ENCODE measurements at places on chromosomes 4 and X.
A peak's percentile ranks its signal among the peaks of the same experiment; 100 is the strongest.

GRCh38 chr4:38163216-38164006 lies 203.2 kb downstream of the PTTG2 start:
- DNase-seq: no peak

DNA sequence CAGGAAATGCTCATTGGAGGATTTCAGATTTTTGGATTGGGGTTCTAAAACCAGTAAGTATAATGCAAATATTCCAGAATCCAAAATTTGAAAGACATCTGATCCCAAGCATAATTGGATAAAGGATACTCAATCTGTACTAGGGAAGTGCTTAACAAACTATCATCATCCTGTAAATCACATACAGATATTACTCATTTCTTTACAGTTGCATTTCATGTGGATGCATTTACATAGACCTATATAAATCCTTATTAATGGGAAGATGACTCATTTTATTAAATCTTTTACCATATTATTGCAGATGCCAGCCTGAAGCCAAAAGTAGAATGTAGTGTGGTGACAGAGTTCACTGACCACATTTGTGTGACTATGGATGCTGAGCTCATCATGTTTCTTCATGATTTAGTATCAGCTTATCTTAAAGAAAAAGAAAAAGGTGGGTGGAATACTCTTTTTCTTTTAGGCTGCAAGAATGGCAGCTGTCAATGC lies 22.4 kb upstream of the ADAD1 start:
- DNase-seq: no peak

- DNase-seq: peak; percentile 80
Observed at GRCh38 chrX:1661048-1661921, 46.4 kb downstream of the ASMT start.

DNA sequence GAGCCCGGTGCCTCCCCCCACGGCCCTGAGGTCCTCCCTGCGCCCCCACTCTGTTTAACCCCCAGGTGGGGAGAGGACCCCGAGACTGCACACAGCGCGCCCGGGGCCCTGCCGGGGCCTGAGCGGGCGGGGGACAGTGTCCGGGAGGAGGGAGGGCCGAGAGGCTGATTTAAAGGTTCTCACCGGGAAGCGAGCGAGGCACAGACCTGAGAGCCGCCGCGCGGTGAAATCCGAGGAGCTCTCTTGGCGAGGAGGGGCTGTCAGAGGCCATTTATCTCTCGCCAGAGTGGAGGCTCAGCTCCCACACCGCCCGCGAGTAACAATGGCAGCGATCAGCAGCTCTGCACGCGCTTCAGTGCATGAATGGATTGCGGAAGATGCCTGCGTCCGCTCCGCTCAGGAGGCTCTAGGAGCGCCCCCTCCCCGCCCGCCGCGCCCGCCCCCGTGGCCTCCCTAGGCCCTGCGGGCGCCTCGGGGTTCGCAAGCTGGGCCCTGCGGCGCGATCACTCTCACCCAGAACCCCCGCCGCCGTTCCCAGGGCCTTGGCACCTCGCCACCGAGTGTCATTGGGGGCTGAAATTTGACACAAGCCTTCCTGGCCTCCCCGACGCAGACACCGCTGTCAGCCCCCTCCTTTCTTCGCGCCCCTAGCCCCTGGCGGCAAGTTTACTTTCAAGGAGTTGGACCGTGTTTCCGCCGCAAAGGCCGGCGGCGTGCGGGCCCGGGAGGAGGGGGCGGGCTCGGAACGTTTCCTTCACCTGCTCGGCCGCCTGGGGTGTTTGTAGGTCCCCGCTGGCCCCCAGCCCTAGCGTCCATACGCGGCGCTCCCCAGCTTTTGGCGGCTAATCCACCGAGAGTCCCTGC lies 48.7 kb upstream of the BCOR start:
- DNase-seq: no peak

DNA sequence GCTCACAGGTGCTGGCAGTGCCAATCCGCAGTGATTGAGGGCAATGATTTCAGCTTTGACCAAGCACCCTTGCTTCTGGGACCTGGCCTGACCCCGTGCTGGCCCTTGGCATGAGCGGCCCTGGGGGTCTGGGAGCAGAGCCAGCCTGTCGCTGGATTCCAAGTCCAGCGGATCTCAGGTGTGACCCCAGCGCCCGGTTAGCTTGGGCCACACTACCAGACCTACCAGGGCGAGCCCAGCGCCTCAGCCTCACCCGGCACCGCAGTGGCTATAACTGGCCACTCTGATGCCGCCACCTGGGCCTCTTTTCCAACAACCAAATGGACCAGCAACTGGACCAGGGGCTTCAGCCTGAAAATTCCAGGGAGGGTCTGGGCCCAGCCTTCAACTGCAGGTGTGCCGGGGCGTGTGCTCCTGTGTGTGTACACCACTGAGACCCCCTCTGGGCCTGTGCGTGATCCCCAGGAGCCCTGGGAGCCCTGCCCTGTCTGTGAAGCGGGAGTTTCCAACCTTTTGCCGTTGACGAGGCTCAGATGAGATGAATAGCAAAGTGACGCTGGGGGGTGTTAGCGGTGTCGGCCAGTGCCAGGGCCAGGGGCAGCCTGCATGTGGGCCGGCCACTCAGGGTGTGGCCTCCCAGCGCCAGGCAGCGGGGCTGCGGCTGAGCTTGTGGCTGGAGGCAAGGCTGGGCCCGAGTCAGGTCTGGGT lies 658 bp downstream of the SH3TC1 start:
- no peak for DNase-seq

- DNase-seq: no peak
Observed at GRCh38 chrX:7280520-7280919, 132.6 kb upstream of the PUDP start.

GRCh38 chr4:88960576-88960975 lies 96.4 kb downstream of the FAM13A start:
- no peak for DNase-seq

DNA sequence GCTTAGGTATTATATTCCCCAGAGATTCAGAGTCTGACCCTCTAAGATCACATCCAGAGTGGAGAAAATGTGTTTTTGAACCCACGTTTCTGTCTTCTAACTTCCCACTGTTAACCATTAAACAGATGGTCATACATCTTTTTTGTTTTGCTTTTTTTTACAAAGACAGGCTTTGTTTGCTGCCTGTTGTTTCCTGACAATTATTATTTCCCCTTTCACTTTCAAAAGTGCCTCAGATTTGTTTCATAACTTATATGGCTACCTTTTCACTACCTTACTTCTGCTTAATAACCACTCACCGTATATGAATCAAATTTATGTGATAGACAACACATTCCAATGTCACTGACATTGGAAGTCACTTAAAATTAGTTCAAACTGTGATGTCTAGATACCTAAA lies 142.2 kb downstream of the HS3ST1 start:
- no peak for DNase-seq

- DNase-seq: no peak
Observed at GRCh38 chr4:107050525-107051135, 14.5 kb upstream of the DKK2 start.

- DNase-seq: no peak
Observed at GRCh38 chr4:65546882-65547416, 123.3 kb downstream of the EPHA5 start.

DNA sequence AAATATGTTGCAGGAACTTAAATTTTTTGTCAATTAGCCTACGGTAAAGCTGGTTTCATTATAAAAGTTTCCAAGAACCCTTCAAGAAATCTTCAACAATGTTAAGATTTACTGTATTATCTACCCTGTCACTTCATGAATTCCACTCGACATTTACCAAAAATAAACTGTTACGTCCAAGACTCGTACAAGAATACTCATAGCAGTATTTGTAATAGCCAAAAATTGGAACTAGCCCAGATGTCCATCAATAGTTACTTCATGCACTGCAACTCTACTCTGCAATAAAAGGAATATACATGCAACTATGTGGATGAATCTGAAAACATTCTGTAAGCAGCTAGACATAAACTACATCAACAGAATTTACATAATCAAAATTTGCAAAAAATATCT lies 13.4 kb downstream of the RBMX start:
- no peak for DNase-seq

DNA sequence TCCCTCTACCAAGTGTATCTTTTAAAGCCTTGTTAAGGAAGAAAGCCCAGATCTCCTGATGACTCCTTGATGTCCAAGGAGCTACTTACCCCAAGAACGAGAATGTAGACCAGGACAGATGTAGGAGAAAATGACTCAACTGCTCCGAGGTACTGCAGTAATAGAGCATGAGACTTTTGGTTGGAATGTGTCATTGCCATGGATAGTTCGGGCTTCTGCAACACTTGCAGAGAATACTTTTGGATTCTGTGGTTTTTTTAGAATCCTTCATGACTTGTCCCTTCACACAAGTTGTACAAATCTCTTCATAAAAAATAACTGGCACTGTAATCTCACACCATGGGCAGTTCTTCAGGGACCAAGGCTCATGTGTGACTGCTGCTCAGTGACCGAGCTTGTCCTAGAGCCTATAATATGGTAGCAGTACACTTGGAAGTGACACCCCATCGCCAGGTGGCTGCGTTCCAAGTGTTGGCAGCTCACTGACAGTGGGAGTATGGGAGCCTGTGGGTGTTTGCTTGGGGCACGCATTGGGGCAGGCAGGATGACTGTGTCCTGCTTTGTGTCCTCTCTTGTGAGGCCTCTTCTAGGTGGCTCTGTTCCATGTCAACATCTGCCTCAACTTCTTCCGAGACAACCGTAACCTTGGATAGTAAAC lies 87.9 kb upstream of the WDR1 start:
- no peak for DNase-seq

DNA sequence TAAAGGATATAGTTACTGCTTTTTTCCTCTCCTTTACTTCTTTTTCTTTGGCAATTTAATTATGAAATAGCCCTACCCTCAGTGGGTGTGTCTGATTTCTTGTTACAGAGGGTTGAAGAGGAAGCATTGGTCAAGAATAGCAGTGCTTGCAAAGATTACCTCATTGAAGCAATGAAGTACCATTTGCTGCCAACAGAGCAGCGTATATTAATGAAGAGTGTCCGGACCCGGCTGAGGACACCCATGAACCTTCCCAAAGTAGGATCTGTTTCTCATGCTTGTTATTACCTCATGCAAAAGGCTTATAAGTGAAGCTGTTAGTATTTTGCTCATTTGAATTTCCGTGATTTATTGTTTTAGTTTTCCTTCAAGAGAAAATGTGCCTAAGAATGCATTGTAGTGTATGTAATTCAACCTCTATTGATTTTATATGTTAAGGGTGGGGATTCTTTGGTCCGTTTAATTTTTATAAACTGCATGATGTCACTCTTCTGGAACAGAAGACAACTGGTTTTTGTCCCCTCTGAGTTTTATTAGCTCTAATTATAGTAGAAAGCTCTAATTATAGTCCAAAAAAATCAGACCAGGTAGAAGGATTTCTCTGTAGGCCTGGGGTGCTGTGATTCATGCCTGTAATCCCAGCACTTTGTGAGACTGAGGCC lies 27.9 kb upstream of the MSMO1 start:
- DNase-seq: no peak

- DNase-seq: no peak
Observed at GRCh38 chr4:156388826-156389225, 435.2 kb upstream of the CTSO start.

- no peak for DNase-seq
Observed at GRCh38 chr4:145842224-145842887, 96.3 kb downstream of the ZNF827 start.

- DNase-seq: no peak
Observed at GRCh38 chr4:118287711-118288451, 64.9 kb downstream of the PRSS12 start.

GRCh38 chrX:35800474-35800873 lies 2.3 kb downstream of the MAGEB16 start:
- DNase-seq: no peak

GRCh38 chrX:44961817-44962607 lies 89.0 kb downstream of the KDM6A start:
- no peak for DNase-seq

GRCh38 chr4:56181140-56181953 lies 205.9 kb downstream of the AASDH start:
- DNase-seq: no peak

DNA sequence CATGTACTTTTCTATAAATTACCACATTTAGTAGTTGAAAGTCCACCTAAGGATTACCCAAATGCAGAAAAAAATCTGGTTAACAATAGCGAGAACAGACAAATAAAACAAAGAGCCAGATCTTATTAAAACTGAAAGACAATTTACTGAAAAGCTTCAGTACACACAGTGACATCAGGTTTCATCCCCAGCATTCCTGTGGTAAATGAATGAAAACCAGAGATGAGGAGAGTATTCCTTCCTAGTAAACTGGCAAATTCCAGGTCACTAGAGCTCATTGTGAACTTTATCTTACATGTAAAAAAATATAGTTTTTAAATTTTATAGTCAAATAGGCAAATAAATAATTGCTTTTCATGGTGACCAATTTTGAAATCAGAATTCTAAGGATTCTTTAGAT lies 1290.5 kb downstream of the ADGRL3 start:
- DNase-seq: no peak

- DNase-seq: no peak
Observed at GRCh38 chr4:102298716-102299115, 46.6 kb downstream of the SLC39A8 start.

DNA sequence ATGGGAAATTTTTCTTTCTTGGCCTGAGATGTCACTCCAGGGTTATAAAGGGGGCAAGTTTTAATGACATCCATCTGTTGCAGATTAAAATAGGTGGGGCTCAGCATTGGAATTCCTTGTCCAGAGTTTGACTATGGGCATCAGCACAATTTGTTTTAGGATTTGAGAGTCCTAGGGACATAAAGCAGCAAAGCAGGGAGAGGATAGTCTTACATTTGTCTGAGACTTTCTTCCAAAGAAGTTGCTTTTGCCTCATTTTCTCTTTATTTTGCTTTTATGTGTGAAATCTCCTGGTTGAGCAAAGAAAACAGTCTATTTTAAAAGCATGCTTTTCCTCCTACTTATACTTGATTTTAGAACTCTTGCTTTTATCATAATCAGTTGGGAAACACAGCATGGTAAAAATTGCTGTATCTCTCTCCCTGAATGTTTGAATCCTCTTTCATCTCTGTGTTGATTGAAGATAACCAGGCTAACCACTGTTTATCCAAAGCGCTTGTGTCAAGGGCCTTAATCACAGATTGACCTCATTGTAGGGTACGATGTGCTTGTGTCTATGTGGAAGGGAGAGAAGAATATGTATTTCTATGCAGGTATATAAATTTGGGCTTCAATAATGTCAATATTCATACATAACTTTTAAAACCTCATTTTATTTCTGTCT lies 121.5 kb downstream of the ANK2 start:
- DNase-seq: no peak
